Smooth muscle cell of the umbilical artery (primary cell): ENCODE measurements at places on chromosomes 1 and 21. TPM values are rescaled to one million over a fixed set of nuclear protein-coding genes. Genes with fewer than 3 reads are reported as not detected.

RAB29 gene
- total RNA-seq = 14.6 and 23.2 TPM in 2 replicates

MSH4 gene
- 0.46 and 0.59 TPM in 2 replicates for total RNA-seq

VPS13D gene
- total RNA-seq = 48.5 and 56.7 TPM in 2 replicates

GJB4 gene
- total RNA-seq = not detected in 2 replicates

PPP1R8 gene
- 38.6 and 46.5 TPM in 2 replicates for total RNA-seq
